Gastrocnemius medialis (tissue), 4 donors: ENCODE measurements at places on chromosomes 12 and 14. TPM values are rescaled to one million over a fixed set of nuclear protein-coding genes. Genes with fewer than 3 reads are reported as not detected.

DNA sequence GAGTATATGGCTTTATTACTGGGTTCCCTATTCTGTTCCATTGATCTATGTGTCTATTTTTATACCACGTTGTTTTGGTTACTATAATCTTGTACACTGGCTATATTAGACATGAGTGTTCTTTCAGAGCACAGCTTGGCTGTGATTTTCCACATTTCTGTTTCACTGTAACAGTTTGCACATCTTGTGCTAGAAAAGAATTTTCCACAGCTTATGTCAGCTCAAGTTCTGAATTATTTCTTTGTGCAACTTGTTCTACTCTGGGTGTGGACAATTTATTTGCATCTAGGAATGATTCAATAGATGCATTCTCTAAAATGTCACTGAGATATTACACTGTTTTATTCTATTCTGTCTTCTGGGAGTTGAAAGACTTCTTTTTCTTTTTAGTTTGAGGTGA, 28.4 kb upstream of the OR5AU1 start:
- no peak overlapping the region for H3K4me3 ChIP-seq
- no peak for DNase-seq
- no peaks in the 10 kb centered on the region for H3K4me1 ChIP-seq
- H3K27me3 ChIP-seq: no peaks in the 10 kb centered on the region
- no peaks in the 10 kb centered on the region for H3K36me3 ChIP-seq
- no peak overlapping the region for H3K27ac ChIP-seq

- no peaks in the 10 kb centered on the region for H3K36me3 ChIP-seq
- no peaks in the 10 kb centered on the region for H3K27me3 ChIP-seq
- no peaks in the 10 kb centered on the region for H3K4me1 ChIP-seq
Observed at GRCh38 chr14:71491931-71492330, 440.3 kb upstream of the RGS6 start.

DNA sequence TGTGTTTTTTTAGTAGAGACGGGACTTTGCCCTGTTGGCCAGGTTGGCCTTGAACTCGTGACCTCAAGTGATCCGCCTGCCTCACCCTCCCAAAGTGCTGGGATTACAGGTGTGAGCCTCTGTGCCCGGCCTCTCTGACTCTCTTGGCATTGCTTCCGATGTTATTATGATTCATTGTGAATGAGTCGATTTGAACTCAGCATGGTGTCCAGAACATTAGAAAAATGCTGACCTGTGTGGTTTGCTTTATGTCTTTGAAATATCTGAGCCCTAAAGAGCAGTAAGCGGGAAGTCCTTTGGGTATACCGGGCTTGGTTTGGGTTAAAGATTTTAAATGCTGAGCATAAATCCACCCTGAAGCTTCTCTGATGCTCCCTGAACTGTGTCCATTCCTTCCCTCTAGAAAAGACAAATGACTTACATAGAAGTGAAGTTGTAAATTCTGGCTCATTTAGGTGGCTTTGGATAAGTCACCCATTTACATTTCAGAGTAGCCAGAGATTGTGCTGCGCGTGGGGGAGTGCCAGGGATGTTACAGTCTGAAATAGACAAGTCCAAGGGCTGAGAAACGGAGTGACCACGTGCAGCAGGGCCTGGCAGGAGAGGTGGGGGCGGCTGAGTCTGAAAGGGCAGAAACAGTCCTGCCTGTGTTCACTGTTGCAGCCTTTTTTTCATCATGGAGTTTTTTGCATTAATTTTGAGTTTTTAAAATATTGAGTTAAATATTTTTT, 39.6 kb downstream of the SLC15A4 start:
- no peak for DNase-seq
- no peaks in the 10 kb centered on the region for H3K36me3 ChIP-seq
- no peaks in the 10 kb centered on the region for H3K4me1 ChIP-seq
- no peak overlapping the region for H3K4me3 ChIP-seq
- no peak overlapping the region for H3K27ac ChIP-seq
- H3K27me3 ChIP-seq: no peaks in the 10 kb centered on the region

- H3K27ac ChIP-seq: peak within 1 kb of the TSS; percentile 99
- peak within 1 kb of the TSS; percentile 76 for H3K4me3 ChIP-seq
- DNase-seq: peak; percentile 93
- no peaks in the 10 kb centered on the region for H3K27me3 ChIP-seq
- H3K36me3 ChIP-seq: peaks cover 2% of the 10 kb centered on the region
Observed at GRCh38 chr12:124914392-124915238, at the start of gene UBC. Gene UBC, minus strand, starts transcription at chr12:124914650. Its CDS starts 879 bp downstream, at chr12:124913771.

NTN4 gene
- total RNA-seq: 4.0 TPM

ZNF385A gene
- 17.0 TPM for total RNA-seq

TAS2R13 gene
- not detected for total RNA-seq

CD163L1 gene
- 0.36 TPM for total RNA-seq
